ENCODE measurements at places on chromosomes 6 and 20. TPM values are rescaled to one million over a fixed set of nuclear protein-coding genes. Genes with fewer than 3 reads are reported as not detected.

Gene THEMIS
- not detected for total RNA-seq

Gene CGA
- total RNA-seq, result 0.56 TPM

Gene CALHM5
- total RNA-seq, result 0.06 TPM

Gene MKKS
- total RNA-seq, result 18.7 TPM

Gene RBM24
- 9.3 TPM for total RNA-seq

Gene ZNF133
- 11.4 TPM for total RNA-seq

Gene SSTR4
- total RNA-seq, result 0.43 TPM

Gene SYNDIG1
- total RNA-seq, result 1.4 TPM

Gene ASXL1
- total RNA-seq, result 33.9 TPM

Gene SLC44A4
- total RNA-seq, result not detected

Gene TCP11
- total RNA-seq, result not detected

Gene NKX2-2
- not detected for total RNA-seq
